Activated naive CD4-positive, alpha-beta T cell (primary cell): ENCODE measurements at places on chromosomes 7 and 10.

DNA sequence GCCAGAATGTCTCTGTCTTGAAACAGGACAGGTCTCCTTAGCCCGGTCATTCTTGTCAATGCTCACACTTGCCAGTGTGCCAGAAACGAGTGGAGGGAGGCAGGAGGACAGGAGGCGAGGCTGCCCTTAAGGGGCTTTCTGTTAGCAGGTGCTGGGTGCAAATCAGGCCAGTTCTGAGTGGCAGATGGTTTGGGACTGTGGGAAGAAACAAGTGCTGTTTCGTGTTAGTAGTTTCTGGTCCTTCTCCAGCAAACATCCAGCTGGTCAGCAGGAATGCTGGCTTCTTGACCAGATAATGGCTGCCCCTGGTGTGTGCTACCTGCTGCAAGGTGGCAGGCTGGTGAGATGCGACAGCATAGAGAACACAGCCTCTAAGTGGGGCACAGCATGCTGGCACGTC, 8.2 kb upstream of the NDUFB2 start:
- DNase-seq = no peak

GRCh38 chr10:48934672-48935501, 4.8 kb downstream of the LRRC18 start:
- no peak for DNase-seq

GRCh38 chr7:51298912-51299311, 17.7 kb downstream of the COBL start:
- DNase-seq = no peak

DNA sequence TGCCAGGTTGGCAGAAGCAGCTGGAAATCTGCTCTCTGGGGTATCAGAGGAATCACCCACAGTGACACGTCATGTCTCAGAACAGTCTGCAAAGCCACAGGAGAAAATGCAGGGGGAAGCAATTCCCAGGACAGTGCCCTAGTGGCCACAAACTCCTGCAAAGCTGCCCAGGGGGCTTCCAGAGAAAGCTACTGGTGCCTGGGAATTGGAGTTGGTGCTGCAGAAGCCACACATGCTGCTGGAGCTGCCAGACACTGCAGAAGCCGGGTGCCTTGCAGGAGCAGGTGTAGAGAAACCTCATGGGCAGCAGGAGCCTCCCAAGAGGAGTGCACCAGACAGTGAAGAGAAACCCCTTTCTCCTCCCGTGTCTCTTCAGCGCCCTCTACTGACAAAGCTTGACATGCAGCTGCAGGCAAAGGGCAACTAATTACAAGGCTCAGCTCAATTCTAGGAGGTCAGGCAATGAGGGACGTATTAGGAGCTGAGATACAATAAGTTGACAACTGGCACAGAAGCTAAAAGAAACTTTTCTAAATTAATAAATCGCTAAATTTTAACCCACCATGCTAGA, 30.2 kb upstream of the NUB1 start:
- DNase-seq = no peak

- DNase-seq = no peak
Measured at GRCh38 chr7:121621937-121622336, 225.8 kb upstream of the FAM3C start.

DNA sequence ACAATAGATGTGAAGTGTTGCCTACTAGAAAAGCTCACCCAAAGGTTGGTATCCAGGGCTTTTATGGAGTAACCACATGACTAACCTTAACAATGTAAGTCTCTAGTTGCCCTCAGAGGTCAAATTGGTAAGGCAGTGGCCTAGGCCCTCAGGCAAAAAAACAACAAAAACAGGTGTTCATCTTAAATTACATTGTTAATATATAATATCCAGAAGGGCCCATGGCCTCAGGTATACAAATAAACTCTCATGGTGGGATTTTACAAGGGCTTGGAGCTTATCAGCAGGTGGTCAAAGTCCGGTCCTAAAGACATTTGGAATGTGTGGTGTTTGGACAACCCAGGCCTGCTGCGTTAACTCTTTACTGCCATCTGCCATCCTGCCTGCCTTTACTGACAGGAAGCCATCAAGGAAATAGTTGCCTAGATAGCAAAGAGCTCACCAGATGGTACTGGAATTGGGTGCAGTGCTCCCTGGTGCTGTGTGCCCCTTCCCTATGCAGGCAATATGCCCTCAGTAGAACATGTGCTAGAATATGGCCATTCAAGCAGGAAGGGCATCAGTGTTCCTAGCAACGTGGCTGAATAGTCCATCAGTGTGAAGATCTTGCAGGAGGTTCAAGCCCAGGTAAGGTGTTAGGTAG, 36.2 kb downstream of the TOMM7 start:
- DNase-seq = no peak

GRCh38 chr7:135246191-135246825, 12.7 kb downstream of the STRA8 start:
- DNase-seq = no peak

- peak; percentile 5 for DNase-seq
Measured at GRCh38 chr7:21261627-21262594, 166.0 kb upstream of the SP4 start.

DNA sequence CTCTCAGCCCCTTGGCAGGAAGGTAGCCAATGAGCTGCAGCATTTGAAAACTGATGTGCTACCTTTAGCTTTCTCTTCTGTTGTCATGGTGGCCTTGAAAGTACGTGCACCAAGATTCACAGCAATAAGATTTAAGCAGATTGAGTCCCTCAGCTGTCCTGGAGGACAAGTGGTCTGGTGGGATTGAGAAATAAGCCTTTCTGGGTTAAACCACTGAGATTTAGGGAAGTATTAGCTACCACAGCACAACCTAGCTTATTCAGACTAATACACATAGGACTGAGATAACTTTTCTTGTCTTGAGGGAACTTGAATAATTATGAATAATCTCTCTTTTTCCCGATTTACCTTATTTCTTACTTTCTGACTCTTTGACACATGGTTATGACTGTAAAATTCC, 324.0 kb downstream of the PTEN start:
- no peak for DNase-seq
